Activated CD4-positive, alpha-beta memory T cell treated with anti-CD3 and anti-CD28 coated beads for 36 hours (primary cell): ENCODE measurements at places on chromosomes 4 and X. TPM values are rescaled to one million over a fixed set of nuclear protein-coding genes. Genes with fewer than 3 reads are reported as not detected.

The KLHL2 gene
- total RNA-seq, result 25.0 TPM

- DNase-seq, result peak; percentile 39
These were observed 10.0 kb downstream of the TNIP3 start for GRCh38 chr4:121154103-121154515.

- DNase-seq, result no peak
These were observed 242.8 kb downstream of the PPP3CA start for GRCh38 chr4:101104312-101105052.

GRCh38 chrX:55142206-55142918 lies 53.5 kb downstream of the PAGE2 start:
- no peak for DNase-seq

- DNase-seq, result peak; percentile 35
These were observed 101.2 kb downstream of the ZNF674 start for GRCh38 chrX:46444011-46444410.

The ASB11 gene
- not detected for total RNA-seq

- DNase-seq, result no peak
These were observed 49.1 kb downstream of the GPRIN3 start for GRCh38 chr4:89258506-89258905.

DNA sequence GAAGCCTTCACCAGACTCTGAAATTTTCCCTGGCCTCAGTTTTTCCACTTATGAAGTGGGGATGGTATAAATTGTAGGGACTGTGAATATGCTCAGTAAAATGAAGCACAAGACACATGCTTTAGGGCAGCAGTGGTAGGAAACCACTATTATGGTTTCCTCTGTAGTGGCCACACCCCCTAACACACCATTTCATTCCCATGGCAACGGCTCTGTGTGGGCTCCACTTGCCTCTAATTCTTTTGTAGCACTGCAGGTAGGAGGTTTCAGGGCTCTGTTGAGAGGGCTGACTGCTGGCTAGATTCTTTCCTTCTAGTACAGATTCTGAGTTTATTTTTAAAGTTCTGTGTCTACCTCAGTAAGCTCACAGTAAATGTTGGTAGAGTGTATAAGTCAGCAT lies 3.5 kb upstream of the VMA21 start:
- peak; percentile 62 for DNase-seq

DNA sequence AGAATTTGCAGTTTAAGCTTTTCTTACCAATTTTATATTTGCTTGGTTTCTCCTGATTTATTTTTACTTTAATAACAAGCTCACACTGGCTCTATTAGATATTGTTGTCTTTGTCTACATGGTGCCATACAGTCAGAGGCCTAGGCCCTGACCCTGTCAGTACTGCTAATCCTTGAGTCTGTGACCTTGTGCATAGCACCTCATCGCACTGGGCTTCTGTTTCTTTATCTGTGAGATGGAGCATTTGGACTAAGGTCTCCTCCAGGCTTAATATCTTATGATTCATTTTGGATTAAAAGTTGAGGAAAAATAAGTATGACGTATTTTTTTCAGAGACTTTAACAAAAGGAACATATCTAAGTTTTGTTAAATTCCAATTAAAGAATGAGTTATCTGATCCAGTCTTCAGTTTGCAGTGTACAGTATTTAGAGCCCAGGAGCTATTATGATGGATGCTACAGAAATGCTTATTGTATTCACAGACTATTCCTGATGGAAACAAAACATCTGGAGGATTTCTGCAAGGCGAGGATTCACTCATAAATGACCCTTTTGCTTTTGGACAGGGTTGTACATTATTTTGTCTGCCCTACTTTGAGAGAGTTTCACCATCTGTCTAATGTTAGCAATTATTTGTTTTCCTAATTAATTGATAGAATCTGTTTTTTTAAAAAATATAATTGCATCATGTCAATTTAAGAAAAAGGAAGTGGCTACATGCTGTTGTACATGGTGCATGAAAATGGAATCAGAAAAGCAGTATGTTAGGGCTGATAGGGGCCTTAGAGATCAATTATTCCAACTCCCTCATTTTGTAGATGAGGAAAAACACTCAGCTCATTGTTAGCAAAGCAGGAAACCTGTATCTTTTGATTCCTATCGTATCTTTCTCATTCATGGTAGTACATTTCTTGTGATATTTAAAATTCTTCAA lies 203.6 kb downstream of the BANK1 start:
- DNase-seq, result no peak

The LRP2BP gene
- total RNA-seq, result 0.48 TPM

DNA sequence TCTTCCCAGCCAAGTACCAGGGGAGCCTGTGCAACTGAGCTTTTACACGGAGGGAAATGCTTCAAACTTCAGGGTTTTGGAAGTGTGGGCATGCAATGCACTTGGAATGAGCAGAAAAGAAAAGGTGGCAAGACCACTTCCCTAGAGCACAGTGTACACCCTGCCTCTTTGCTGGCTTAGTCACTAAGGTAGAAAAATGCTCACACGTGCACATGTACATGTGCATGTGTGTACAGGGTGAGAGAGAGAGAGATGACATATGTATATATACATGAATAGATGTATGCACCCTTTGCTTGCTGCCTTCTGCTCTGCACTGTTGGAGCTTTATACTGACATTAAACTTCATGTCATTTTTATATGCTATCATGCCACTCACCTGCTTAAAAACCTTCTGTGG lies 7.9 kb upstream of the KLF3 start:
- DNase-seq, result no peak

The ZCCHC12 gene
- total RNA-seq, result 3.3 TPM

GRCh38 chr4:185144601-185145240 lies 1.7 kb downstream of the SLC25A4 start:
- DNase-seq, result no peak

The CCDC120 gene
- 3.6 TPM for total RNA-seq

The ALPK1 gene
- total RNA-seq, result 22.9 TPM
